ENCODE measurements at places on chromosomes 1 and 21. TPM values are rescaled to one million over a fixed set of nuclear protein-coding genes. Genes with fewer than 3 reads are reported as not detected.

DNA sequence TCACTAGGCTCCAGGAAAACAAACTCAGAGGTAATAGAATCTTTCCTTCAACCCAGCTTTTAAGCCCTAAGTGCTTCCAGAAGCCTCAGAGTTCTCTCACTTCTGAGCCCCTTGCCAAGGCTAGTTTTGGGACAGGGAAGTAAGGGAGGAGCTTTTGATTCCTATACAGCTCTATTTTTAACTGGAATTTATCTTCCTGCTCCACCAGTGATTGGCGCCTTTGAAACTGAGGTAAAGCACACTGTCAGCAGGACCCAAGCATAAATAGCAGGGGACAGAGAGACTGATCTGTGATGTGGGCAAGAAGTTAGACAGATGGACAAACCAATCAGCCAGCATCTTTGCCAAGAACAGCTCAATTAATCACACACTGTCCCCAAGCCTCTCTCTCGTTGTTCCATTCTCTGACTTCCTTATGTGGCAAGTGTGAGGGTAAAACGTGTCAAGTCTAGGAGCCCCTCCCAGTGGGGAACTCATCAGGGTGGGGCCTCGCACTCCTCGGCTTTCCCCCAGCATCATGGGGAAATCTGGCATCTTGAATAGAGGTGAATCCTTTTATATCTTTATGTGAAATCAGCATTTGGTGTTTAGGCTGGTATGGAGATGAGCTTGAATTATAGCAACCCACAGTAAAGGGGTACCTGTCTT is 40.2 kb upstream of the MPZL1 start:
- no peak for DNase-seq
- peaks cover 3% of the 10 kb centered on the region for H3K4me1 ChIP-seq
- no peak overlapping the region for H3K4me3 ChIP-seq
- no peak overlapping the region for H3K27ac ChIP-seq
- peaks cover 13% of the 10 kb centered on the region for H3K27me3 ChIP-seq

- peaks cover 5% of the 10 kb centered on the region for H3K4me1 ChIP-seq
- DNase-seq: no peak
- no peak overlapping the region for H3K27ac ChIP-seq
- no peaks in the 10 kb centered on the region for H3K36me3 ChIP-seq
- no peak overlapping the region for H3K4me3 ChIP-seq
Measured at GRCh38 chr1:18540136-18540765, 59.5 kb downstream of the KLHDC7A start.

DNA sequence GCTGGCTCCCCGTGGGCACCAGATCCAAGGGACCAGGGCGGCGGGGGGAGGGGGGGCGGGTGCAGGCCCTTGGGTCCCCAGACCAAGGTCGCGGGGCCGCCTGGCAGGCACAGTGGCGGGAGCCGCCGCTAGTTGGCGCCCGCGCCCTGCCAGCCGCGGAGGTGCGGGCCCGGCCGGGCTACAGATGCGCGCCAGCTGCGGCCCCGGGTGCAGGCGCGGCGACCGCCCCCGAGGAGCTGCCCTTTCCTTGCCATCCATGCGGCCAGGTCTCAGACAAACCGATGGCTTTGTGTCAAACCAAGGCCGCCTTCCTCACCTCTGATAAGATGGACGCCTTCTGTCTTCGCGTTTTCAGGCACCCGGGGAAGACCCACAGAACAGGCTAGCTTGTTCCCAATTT is 2.2 kb upstream of the RUNX3 start:
- H3K27me3 ChIP-seq: peaks cover 85% of the 10 kb centered on the region
- peak; percentile 38 for DNase-seq
- no peak overlapping the region for H3K27ac ChIP-seq
- H3K4me1 ChIP-seq: peaks cover 26% of the 10 kb centered on the region
- H3K4me3 ChIP-seq: no peak overlapping the region
- H3K36me3 ChIP-seq: no peaks in the 10 kb centered on the region

DNA sequence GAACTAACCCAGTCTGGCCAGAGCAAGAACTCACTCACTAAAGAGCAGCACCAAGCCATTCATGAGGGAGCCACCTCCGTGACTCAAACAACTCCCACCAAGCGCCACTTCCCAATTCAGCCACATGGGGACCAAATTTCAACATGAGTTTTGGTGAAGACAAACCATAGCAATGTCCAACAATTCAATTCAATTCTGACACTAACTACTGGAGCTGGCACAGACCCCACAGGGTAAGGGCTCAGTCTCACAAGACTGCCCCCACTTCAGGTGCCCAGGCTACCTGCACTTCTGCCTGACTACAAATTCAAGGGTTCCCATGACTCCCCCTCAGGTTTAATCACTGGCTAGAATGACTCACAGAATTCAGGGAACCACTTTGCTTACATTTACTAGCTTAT is 48.8 kb upstream of the RAP1A start:
- peaks cover 4% of the 10 kb centered on the region for H3K4me1 ChIP-seq
- no peaks in the 10 kb centered on the region for H3K36me3 ChIP-seq
- no peaks in the 10 kb centered on the region for H3K27me3 ChIP-seq
- no peak for DNase-seq

- no peaks in the 10 kb centered on the region for H3K4me1 ChIP-seq
- H3K27me3 ChIP-seq: no peaks in the 10 kb centered on the region
- no peaks in the 10 kb centered on the region for H3K36me3 ChIP-seq
- no peak overlapping the region for H3K27ac ChIP-seq
- DNase-seq: no peak
Measured at GRCh38 chr1:96240438-96240837, 481.1 kb upstream of the PTBP2 start.

GRCh38 chr1:12678820-12679219 is 34.9 kb downstream of the AADACL4 start:
- H3K4me3 ChIP-seq: no peak overlapping the region
- no peaks in the 10 kb centered on the region for H3K36me3 ChIP-seq
- H3K27ac ChIP-seq: no peak overlapping the region
- H3K4me1 ChIP-seq: no peaks in the 10 kb centered on the region
- DNase-seq: no peak
- H3K27me3 ChIP-seq: no peaks in the 10 kb centered on the region

- H3K27ac ChIP-seq: peak overlapping the region; percentile 98
- H3K36me3 ChIP-seq: no peaks in the 10 kb centered on the region
- H3K4me1 ChIP-seq: peaks cover 19% of the 10 kb centered on the region
Measured at GRCh38 chr1:226938903-226939437, 1.1 kb upstream of the COQ8A start.

DNA sequence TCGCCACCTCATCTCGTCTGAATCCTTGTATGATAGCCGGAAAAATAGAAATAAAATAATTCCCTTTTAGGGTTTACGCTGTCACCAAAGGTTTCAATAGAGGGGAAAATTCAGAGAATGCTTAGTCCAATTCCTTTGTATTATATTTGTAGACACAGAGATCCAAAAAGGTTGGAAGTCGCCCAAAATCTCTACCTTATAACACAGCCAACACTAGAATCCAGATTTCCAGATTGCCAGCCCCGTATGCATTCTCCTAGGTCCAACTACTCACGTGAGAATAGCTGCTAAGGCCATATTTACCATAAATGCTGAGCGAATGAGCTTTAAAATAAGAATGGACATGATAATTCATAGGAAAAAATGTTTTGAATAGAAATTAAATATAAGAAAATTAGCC is 124.5 kb downstream of the KCNK1 start:
- peaks cover 3% of the 10 kb centered on the region for H3K4me1 ChIP-seq
- no peak for DNase-seq
- no peak overlapping the region for H3K27ac ChIP-seq
- no peaks in the 10 kb centered on the region for H3K27me3 ChIP-seq

DNA sequence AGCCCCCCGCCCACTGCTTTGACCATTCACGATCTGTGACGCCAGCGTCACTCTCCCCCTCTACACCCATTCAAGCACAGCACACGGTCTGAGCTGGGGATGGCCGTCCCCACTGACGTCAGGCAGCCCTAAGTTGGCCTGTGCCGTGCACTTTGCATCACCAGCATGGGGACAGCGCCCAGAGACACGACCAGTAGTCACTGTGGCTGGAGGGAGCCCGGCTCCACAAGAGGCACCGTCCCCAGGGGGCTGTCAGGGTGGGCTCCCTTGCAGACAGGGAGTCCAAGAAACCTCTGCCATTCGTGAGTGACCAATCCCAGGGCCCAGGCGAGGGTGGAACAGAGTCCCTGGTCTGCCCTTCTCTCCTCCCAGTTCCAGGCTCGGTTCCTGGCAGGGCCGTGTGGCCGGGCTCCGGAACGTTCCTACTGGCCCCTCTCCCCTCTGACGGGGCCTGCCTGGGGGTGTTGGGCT is 2.3 kb downstream of the KRTAP10-8 start:
- no peak overlapping the region for H3K4me3 ChIP-seq
- H3K4me1 ChIP-seq: no peaks in the 10 kb centered on the region
- H3K27ac ChIP-seq: no peak overlapping the region
- no peaks in the 10 kb centered on the region for H3K36me3 ChIP-seq
- no peaks in the 10 kb centered on the region for H3K27me3 ChIP-seq
- no peak for DNase-seq

DNA sequence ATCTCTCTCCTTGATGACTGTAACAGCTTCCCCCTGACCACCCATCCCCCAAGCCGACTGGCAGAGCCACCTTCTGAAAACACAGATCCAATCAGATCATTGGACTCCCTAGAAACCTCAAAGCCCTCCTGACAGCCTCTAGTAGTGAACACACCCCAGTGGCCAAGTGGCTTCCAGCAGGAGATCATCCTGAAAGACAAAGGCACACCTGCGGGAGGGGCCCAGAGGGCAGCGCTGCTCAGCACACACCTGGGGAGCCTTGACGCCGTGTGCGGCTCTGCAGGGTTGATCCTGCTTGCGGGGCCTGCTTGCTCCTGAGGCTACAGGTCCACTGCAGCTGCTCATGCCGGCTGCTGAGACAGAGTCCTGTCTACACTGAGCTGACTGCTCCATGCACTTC is 41.5 kb downstream of the SLC66A1 start:
- H3K4me1 ChIP-seq: peaks cover 45% of the 10 kb centered on the region
- H3K4me3 ChIP-seq: no peak overlapping the region
- peak overlapping the region; percentile 66 for H3K27ac ChIP-seq
- no peaks in the 10 kb centered on the region for H3K27me3 ChIP-seq

- DNase-seq: no peak
- no peak overlapping the region for H3K4me3 ChIP-seq
- H3K27me3 ChIP-seq: peaks cover 4% of the 10 kb centered on the region
- H3K36me3 ChIP-seq: no peaks in the 10 kb centered on the region
Measured at GRCh38 chr21:37909936-37910335, 6.3 kb downstream of the KCNJ6 start.

DNA sequence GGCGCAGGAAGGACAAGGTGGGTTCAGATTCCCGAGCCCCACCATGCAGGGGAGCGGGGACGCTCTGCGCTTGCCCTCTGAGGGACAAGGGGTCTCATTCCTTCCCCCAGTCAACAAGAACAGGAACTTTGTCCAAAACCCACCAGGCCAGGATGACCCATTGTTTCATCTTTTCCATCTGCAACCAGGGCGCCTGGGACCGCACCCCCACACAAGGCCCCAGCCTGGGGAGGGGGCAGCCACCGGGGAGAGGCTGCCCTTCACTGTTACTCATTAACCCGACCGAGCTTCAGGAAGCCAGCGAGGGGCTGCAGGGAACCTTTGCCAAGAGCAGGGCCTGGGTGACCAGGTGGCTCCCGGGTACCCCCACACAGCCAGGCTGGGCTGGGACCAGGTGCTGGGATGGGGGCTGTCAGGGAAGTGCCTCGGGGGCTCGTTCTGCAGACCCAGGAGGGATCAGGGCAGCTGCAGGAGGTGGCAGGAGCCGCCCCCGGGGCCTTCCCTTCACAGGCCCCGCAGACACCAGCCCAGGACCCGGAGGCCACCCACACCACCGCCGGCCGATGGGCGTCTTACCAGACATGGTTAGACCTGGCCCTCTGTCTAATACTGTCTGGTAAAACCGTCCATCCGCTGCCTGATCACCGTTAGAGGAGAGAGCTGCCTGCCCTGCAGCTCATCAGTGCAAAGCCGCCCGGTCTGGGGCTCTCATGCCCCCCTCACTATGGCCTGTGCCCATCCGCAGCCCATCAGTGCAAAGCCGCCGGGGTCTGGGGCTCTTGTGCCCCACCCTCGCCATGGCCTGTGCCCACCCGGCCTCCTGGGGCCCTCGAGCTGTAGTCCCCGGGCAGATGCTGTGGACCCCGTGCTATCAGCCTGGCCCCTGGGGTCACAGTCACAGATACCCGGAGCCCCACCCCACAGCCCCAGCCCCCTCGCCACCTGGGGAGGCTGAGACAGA is 4.9 kb upstream of the TTLL10 start:
- H3K27me3 ChIP-seq: peaks cover 23% of the 10 kb centered on the region
- no peak for DNase-seq
- peaks cover 21% of the 10 kb centered on the region for H3K4me1 ChIP-seq
- H3K4me3 ChIP-seq: no peak overlapping the region
- H3K36me3 ChIP-seq: no peaks in the 10 kb centered on the region
- H3K27ac ChIP-seq: no peak overlapping the region

DNA sequence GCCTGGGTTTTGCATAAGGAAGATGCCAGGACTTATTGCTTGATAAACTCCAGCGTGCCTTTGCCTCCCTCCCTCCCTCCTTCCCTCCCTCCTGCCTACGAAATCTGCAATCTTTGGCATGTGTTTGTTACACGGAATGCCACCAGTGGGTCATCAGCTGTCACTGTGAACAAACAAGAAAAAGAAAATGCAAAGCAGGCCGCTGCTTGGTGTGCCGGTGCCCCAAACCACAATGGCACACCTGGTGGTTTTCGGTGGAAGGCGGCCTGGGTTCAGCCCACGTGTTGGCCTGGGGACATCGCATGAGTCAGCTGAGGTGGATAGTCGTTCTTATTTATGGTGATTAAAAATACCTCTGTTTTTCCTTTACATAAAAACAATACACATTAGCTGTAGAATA is 16.3 kb upstream of the IFNLR1 start:
- no peak overlapping the region for H3K27ac ChIP-seq
- H3K4me1 ChIP-seq: peaks cover 11% of the 10 kb centered on the region
- no peaks in the 10 kb centered on the region for H3K27me3 ChIP-seq
- no peak for DNase-seq
- no peaks in the 10 kb centered on the region for H3K36me3 ChIP-seq

DNA sequence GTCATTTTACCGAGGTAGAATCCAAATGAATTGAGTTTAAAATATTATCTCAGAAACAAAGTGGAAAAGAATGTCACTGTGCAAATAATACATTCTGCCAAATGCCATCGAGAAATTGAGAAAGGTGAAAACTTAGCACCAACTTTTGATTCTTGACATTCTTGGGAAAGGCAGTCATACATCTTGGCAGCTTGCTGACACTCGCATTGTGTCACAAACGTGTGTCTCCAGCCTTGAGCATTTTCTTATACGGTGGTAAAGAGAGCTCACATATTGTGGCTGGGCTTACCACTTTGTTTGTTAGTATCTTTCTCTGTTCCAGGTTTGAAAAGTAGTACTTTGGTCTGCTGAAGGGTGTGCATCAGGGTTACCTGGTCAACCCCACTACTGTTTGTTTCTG is 1456.1 kb downstream of the BRINP3 start:
- H3K27me3 ChIP-seq: no peaks in the 10 kb centered on the region
- no peaks in the 10 kb centered on the region for H3K4me1 ChIP-seq
- H3K27ac ChIP-seq: no peak overlapping the region
- no peak for DNase-seq

GRCh38 chr1:235266325-235266724 is 61.7 kb downstream of the ARID4B start:
- no peak overlapping the region for H3K4me3 ChIP-seq
- no peaks in the 10 kb centered on the region for H3K36me3 ChIP-seq
- H3K4me1 ChIP-seq: peaks cover 10% of the 10 kb centered on the region
- no peak overlapping the region for H3K27ac ChIP-seq

Gene NBPF14
- total RNA-seq: 24.8 TPM

Gene TATDN3
- total RNA-seq: 20.4 TPM

Gene CFAP107
- 0.69 TPM for total RNA-seq

Gene CYP4Z1
- 1.1 TPM for total RNA-seq

Gene ADGRL2
- 111 TPM for total RNA-seq

Gene HNRNPR
- 109 TPM for total RNA-seq

Gene TRIM62
- 11.6 TPM for total RNA-seq

Gene RGS13
- total RNA-seq: 0.11 TPM

Gene ROR1
- 16.5 TPM for total RNA-seq

Gene FMO4
- total RNA-seq: 5.8 TPM

All from spinal cord (tissue), 10 donors.